Right lobe of liver (tissue), 6 donors: ENCODE measurements at places on chromosomes 11 and 22. TPM values are rescaled to one million over a fixed set of nuclear protein-coding genes. Genes with fewer than 3 reads are reported as not detected.

GRCh38 chr22:30116362-30117117 lies 36.3 kb downstream of the HORMAD2 start:
- H3K27ac ChIP-seq = no peak overlapping the region
- H3K36me3 ChIP-seq = no peaks in the 10 kb centered on the region
- H3K4me3 ChIP-seq = no peak overlapping the region
- no peaks in the 10 kb centered on the region for H3K27me3 ChIP-seq

DNA sequence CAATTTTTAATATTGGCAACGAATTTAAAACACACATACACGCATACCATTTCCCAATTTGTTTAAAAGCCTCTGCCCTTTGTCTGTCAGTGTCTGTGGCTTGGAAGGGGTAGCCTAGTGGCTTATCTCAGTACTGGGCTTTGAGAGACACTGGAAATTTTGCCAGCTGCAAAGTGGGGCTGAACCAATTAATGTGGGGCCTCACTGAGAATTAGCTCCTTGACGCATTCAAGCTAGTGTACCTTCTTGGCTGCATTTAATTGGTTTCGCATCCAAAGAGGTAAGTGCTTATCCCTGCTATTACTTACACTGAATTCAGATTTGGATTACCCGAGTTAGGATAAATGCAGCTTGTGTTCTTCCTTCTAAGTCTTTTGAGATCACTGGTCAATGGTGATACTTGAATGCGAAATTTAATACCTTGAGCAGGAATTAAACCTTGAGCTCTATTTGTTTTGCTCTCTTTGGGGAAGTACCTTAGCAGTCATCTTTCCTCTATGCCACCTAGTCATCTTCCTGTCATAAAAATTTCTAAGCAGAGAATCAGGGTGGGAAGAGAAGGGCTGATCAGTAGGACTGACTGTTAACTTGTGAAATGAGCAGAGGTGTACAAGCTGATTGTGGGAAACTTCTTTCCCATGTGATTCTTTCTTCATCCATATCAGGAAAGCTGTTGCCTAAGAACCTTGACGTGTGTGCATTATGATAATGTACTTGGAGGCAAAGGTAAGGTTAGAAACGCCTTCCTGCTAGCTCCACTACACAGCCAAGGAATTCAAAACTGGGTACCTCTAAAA lies 187.7 kb upstream of the E2F8 start:
- no peaks in the 10 kb centered on the region for H3K27me3 ChIP-seq
- H3K4me1 ChIP-seq = peaks cover 17% of the 10 kb centered on the region
- H3K36me3 ChIP-seq = no peaks in the 10 kb centered on the region
- no peak overlapping the region for H3K27ac ChIP-seq

DNA sequence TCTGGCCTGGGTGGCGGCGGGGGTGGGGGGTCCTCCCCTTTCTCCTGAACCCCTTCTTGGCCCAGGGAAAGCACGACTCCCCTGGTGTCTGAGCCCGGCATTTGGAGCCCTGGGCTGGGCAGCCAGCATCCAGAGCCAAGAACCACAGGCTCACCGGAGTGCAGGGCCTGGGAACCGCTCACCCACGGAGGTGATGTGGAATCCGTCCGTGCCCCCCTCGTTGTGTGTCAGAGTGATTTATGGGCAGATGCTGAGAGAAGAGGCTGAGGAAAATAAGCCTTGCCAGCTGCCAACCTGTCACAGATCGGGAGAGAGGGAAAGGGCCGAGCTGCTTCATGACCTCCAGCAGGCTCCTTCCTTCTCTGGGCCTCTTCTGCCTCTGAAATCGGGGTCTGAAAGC lies 33.7 kb downstream of the WNT11 start:
- no peaks in the 10 kb centered on the region for H3K4me1 ChIP-seq
- no peaks in the 10 kb centered on the region for H3K36me3 ChIP-seq
- no peak overlapping the region for H3K27ac ChIP-seq
- DNase-seq = no peak

GRCh38 chr11:69791276-69792180 lies 16.4 kb upstream of the FGF4 start:
- no peak overlapping the region for H3K4me3 ChIP-seq
- H3K4me1 ChIP-seq = no peaks in the 10 kb centered on the region
- DNase-seq = peak; percentile 43
- H3K27me3 ChIP-seq = no peaks in the 10 kb centered on the region
- no peaks in the 10 kb centered on the region for H3K36me3 ChIP-seq

GRCh38 chr22:33811686-33812085 lies 108.6 kb downstream of the LARGE1 start:
- no peak overlapping the region for H3K4me3 ChIP-seq
- H3K36me3 ChIP-seq = no peaks in the 10 kb centered on the region
- H3K27me3 ChIP-seq = no peaks in the 10 kb centered on the region
- peaks cover 7% of the 10 kb centered on the region for H3K4me1 ChIP-seq

The SPI1 gene
- total RNA-seq = 12.7 TPM

DNA sequence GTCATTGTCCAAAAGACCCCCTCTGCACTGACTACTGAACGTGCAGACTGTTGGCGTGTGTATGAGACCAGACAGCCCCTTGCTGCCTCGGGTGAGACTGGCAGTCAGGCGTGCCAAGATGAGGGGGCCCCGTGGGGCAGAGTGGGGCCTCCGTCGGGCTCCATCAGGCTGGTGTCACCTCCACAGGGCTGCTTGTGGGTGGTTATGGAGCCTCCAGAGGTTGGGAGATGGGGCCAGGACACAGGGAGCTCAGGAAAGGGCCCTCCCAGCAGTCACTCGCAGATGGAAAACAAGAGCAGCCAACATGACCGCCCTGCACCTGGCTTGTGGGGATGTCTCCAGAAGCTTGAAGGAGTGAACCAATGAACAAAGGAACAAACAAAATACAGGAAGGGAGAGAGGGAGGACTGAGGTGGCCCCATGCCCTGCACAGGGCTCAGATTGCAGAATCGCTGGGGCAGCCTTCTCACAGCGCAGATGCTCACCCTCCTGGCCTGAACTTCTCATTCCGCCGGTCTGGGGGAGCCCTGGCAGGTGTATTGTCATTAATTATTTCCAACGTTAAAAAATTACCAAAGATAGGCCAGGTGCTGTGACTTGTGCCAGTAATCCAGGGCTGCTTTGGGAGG lies 5.5 kb upstream of the PHLDA2 start:
- DNase-seq = no peak
- no peak overlapping the region for H3K27ac ChIP-seq
- no peaks in the 10 kb centered on the region for H3K4me1 ChIP-seq
- no peak overlapping the region for H3K4me3 ChIP-seq

DNA sequence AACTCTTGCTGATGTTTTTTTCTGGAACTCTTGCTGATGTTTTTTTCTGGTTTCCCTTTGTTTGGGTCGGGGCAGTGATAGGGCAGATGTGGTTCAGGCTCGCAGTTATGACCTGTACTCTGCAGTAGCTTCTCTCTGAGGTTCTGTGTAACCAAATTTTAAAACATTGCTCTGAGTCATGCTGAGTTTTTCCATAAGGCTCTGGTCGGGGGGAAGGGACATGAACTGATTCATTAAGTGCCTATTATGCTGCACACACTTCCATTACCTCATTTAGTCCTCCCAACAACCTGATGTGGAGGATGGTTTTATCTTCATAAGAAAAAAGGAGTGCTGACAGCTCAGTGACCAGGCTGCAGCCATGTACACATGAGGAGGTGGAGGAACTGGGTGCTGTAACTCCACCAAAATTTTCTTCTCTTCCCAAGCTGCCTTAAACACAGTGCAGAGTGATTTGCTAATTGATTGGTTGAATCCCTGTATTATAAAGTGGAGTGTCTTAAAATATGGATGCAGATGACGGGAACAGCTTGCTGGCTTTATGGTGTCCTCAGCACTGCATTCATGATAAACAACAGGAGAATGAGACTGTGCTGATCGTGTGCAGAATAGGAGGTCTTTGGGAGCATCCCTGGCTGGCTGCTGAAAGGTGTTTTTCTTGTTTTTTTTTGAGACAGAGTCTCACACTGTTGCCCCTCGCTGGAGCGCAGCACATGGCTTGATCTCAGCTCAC lies 19.1 kb downstream of the TNRC6B start:
- no peaks in the 10 kb centered on the region for H3K27me3 ChIP-seq
- no peak overlapping the region for H3K27ac ChIP-seq
- H3K4me1 ChIP-seq = peaks cover 6% of the 10 kb centered on the region

The ISX gene
- total RNA-seq = not detected

DNA sequence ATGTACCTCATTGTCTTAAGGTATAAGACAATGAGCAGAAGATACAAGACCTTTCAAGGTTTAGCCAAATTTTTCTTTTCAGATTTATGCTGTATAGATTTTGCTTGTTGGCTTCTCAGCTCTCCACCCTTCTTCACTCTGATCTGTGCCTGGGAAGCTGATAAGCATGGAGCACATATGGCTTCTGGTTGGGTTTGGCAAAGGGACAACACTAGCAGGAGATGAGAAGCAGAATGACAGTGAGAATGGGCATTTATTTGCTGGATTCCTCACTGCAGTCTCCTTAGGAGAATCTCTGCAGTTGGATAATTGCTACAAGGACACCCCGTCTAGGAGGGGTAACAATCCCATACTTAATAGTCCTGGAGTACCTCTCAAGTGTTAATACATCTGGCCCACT lies 474.8 kb upstream of the CCDC90B start:
- no peaks in the 10 kb centered on the region for H3K4me1 ChIP-seq
- H3K27ac ChIP-seq = no peak overlapping the region
- DNase-seq = no peak
- H3K4me3 ChIP-seq = no peak overlapping the region

DNA sequence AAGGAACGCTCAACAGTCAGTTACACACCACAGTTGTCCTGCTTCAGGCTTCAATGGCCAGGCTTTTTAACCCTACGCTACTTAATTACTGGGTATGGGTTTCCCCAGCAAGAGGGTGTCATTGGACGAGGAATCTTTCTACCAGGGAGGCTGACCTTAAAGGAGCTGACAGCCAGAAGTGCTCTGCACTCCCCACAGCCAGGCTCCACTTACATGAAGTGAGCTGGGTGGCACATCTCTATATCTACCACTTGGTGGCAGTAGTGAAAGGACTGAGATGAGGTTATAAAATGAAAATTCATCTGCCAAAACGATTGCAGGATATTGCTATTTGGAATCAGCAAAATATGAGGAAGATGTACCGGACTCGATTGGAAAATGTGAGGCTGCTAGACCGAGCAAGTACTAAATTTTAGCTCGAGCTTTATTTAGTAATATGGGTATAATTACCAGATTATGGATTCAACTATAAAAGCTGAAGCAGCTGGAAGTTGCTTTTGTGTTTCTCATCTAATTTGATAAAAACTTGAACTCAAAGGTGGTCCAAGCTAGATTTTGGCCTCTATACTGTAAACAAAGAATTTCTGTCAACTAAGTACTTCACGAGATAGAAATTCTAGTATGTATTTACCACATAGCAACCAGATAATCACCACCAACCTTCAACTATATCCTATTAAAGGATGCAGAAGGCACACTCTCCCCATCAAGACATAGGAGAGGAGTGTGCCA lies 53.9 kb upstream of the CEP126 start:
- no peaks in the 10 kb centered on the region for H3K27me3 ChIP-seq
- H3K4me3 ChIP-seq = no peak overlapping the region
- no peaks in the 10 kb centered on the region for H3K4me1 ChIP-seq
- DNase-seq = no peak
- no peaks in the 10 kb centered on the region for H3K36me3 ChIP-seq

The CD3E gene
- 0.56 TPM for total RNA-seq

The UBQLN3 gene
- total RNA-seq = not detected

- H3K27ac ChIP-seq = no peak overlapping the region
- H3K36me3 ChIP-seq = no peaks in the 10 kb centered on the region
- DNase-seq = no peak
These were observed 111.6 kb downstream of the WT1 start for GRCh38 chr11:32323814-32324130.

- H3K27me3 ChIP-seq = no peaks in the 10 kb centered on the region
- H3K4me3 ChIP-seq = no peak overlapping the region
- H3K27ac ChIP-seq = no peak overlapping the region
- peak; percentile 12 for DNase-seq
These were observed 7.2 kb downstream of the SLC22A12 start for GRCh38 chr11:64598106-64598796.

- H3K27ac ChIP-seq = peak overlapping the region; percentile 86
- DNase-seq = peak; percentile 92
- H3K27me3 ChIP-seq = no peaks in the 10 kb centered on the region
These were observed 4.4 kb downstream of the BCL9L start for GRCh38 chr11:118921121-118921928.

The PRSS23 gene
- 14.1 TPM for total RNA-seq

- no peaks in the 10 kb centered on the region for H3K27me3 ChIP-seq
- peaks cover 5% of the 10 kb centered on the region for H3K36me3 ChIP-seq
- H3K27ac ChIP-seq = no peak overlapping the region
- H3K4me3 ChIP-seq = no peak overlapping the region
- H3K4me1 ChIP-seq = no peaks in the 10 kb centered on the region
These were observed 33.7 kb downstream of the RNF121 start for GRCh38 chr11:71962428-71963038.

DNA sequence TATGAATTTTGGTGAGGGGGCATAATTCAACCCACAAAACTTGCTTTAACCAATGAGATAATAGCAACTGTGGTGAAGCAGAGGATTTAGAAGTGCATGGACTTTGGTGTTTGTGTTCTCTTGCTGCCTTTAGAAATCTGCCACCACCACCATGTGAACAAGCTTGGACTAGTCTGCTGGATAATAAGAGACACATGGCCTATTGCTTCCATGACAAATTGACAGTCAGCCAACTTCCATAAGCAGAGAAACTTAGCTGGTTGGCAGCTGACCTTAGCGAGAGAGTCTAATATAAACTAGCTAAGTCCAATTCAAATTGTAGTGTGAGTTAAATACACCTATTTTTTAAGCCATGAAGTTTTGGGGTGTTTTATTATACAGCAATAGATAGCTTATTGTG lies 482.1 kb upstream of the ANO5 start:
- H3K4me3 ChIP-seq = no peak overlapping the region
- DNase-seq = no peak
- no peaks in the 10 kb centered on the region for H3K4me1 ChIP-seq
- no peak overlapping the region for H3K27ac ChIP-seq
- no peaks in the 10 kb centered on the region for H3K36me3 ChIP-seq
- no peaks in the 10 kb centered on the region for H3K27me3 ChIP-seq

- no peak for DNase-seq
- H3K36me3 ChIP-seq = no peaks in the 10 kb centered on the region
- H3K27ac ChIP-seq = no peak overlapping the region
- no peaks in the 10 kb centered on the region for H3K4me1 ChIP-seq
- no peaks in the 10 kb centered on the region for H3K27me3 ChIP-seq
These were observed 111.1 kb downstream of the MED15 start for GRCh38 chr22:20618488-20618887.

The SLC5A1 gene
- total RNA-seq = 1.4 TPM

DNA sequence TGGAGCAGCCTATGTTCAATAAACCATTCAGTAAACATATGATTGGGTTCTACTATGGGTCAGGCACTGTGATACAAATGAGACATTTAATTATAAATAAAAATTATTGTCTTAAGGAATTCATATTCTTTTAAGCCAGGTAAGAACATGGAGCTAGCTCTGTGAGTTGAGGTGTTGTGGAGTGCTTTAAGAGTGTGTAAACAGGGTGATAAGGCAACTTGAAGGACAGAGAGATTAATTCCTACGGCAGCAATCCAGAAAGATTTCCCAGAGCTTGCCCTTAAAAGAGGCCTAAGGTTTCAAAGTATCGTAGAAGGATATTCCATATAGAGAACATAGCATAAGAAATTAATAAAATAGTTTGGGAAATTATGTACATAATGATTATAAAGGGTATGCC lies 126.4 kb upstream of the FAT3 start:
- no peaks in the 10 kb centered on the region for H3K36me3 ChIP-seq
- H3K27me3 ChIP-seq = no peaks in the 10 kb centered on the region
- H3K4me3 ChIP-seq = no peak overlapping the region
- no peak for DNase-seq
- H3K4me1 ChIP-seq = no peaks in the 10 kb centered on the region
